ENCODE measurements at places on chromosomes 7 and 10.

DNA sequence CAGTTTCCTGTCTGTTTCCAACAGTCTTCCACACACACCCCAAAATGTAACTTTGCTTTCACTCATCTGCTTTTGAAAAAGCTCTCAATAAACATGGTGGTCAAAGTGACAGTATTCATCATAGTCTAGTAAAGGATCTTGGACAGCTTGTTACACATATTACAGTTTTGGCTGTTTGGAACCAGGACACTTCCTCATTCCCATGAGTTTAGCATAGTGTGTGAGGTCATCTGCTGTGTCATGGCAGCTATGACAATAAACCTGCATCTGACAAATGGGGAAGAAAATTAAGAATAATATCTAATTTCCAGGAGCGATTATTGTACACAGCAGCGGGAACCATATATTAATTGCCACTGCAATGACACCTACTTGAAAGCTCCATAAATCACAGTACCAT lies 184.3 kb upstream of the SLC26A5 start:
- DNase-seq: no peak

DNA sequence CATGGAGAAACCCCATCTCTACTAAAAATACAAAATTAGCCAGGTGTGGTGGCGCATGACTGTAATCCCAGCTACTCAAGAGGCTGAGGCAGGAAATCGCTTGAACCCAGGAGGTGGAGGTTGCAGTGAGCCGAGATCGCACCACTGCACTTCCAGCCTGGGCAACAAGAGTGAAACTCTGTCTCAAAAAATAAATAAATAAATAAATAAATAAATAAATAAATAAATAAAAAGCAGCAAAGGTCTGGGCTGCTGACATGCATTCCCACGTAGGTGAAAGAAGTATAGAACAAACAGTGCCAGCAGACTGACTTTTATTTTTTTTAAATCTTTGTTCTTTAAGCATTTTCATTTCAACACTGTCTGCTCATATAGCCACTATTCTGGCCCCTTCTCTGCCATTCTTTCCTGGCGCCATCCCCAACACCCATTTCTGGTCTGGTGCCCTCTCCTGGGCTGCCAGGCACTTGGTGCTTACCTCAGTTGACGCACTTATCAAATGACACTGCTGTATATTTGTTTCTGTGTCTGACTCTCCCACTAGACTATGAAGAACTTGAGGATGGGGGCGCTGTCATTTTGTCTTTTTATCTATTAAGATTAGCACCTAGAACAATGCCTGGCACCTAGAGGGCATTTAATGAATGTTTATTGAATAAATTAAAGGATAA lies 15.6 kb downstream of the FAM107B start:
- DNase-seq: no peak

DNA sequence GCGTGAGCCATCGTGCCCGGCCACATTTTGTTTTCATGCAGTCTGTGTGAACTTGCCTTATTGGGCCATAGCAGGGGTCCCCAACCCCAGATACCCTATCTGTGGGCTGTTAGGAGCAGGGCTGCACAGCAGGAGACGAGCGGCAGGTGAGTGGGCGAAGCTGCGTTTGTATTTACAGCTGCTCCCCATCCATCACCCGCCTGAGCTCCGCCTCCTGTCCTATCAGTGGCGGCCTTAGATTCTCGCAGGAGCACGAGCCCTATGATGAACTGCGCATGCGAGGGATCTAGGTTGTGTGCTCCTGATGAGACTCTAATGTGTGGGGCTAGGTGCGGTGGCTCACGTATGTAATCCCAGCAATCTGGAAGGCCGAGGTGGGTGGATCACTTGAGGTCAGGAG lies 293.9 kb downstream of the CAMK1D start:
- no peak for DNase-seq

- no peak for DNase-seq
Measured at GRCh38 chr7:123738356-123738755, 10.4 kb downstream of the WASL start.

GRCh38 chr7:5678295-5679047 lies 103.0 kb downstream of the RNF216 start:
- no peak for DNase-seq

- DNase-seq: no peak
Measured at GRCh38 chr10:132939957-132940790, 2.2 kb downstream of the CFAP46 start.

DNA sequence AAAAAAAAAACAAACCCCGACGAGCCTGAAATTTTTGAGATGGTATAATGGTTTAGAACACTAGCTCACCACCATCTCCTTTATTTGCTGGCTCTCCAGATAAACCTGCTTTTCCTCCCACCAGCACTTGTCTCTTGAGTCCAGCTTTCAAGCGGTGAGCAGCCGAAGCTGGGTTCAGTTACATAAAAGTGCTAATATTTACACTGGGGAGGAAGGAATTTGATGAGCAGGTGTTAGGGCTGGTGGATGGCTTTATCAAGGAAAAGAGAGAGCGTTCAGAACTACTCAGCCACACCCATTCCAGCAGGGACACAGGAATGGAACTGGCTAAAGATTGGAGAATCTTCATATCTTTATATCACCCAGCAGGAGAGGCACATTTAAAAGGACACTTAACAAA lies 6.6 kb upstream of the CALML3 start:
- no peak for DNase-seq

- no peak for DNase-seq
Measured at GRCh38 chr7:36171503-36171902, 18.4 kb downstream of the EEPD1 start.

DNA sequence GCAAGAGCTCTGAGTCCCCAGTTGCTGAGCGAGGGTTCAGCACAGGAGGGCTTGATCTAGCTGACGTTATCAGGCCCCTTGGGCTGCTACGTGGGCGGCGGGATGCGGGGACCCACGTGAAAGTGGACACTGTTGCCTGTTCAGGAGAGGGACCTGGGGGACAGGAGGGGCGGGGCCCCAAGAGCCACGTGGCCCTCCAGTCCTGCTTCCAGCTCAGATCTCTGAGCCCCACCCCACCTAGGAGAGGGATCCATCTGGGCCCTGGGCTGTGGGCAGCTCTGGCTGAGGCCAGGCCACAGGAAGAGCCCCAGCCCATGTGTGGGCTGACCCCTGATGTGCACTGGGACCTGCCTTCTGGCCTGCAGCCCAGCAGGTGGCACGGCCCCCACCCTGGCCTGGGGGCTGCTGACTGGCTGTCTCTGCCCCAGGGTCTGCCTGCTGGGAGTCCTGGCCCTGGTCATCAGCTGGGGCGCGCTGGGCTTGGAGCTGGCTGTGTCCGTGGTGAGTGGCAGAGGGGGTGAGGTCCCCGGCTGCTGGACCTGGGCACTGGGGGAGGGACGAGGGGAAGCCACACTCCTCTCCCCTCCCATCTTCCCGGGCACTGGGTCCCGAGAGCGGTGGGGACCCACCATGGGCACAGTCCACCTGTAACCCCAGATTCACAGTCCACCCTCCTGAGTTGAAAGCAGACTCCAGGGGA lies 17.5 kb downstream of the TTYH3 start:
- DNase-seq: no peak

DNA sequence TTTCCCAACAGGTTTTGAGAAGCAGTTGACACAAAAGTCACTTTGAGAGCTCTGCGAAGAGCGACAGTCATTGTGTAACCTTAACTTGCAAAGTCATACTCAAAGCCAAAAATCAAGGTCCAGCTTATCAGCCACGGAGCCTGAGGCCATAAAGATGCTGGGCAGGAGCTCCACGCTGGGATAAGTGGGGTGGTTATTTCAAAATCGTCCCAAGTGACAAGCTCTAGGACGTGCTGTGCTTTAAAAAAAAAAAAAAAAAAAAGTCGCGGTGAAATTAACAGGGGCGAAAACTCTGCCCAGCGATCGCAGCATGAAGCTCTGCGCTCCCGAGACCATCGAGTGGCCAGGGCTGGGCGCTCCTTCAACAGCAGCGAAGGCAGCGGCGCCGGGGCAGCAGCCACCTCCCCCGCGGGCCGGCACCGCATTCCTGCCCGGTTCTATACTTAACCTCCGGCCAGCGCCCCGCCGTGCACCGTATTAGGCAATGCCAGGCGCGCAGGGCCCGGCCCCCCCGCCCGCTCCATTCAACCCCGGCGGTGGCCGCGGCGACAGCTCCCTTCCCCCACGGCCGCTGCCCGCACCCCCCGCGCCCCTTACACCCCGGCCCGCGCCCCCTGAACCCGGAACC lies 657 bp downstream of the HACD1 start:
- peak; percentile 11 for DNase-seq
